ENCODE measurements at places on chromosomes 1 and 21. TPM values are rescaled to one million over a fixed set of nuclear protein-coding genes. Genes with fewer than 3 reads are reported as not detected.

Gene CRNN
- total RNA-seq: not detected

Gene OR2L5
- total RNA-seq: not detected

Gene FAM163A
- 7.0 TPM for total RNA-seq

Gene NUDT4B
- total RNA-seq: not detected

Gene AK2
- total RNA-seq: 169 TPM

Gene PCBP3
- total RNA-seq: 10.0 TPM

Gene ATF6
- 33.3 TPM for total RNA-seq

GRCh38 chr1:220353229-220354012 lies 81.2 kb upstream of the RAB3GAP2 start:
- no peak for DNase-seq

DNA sequence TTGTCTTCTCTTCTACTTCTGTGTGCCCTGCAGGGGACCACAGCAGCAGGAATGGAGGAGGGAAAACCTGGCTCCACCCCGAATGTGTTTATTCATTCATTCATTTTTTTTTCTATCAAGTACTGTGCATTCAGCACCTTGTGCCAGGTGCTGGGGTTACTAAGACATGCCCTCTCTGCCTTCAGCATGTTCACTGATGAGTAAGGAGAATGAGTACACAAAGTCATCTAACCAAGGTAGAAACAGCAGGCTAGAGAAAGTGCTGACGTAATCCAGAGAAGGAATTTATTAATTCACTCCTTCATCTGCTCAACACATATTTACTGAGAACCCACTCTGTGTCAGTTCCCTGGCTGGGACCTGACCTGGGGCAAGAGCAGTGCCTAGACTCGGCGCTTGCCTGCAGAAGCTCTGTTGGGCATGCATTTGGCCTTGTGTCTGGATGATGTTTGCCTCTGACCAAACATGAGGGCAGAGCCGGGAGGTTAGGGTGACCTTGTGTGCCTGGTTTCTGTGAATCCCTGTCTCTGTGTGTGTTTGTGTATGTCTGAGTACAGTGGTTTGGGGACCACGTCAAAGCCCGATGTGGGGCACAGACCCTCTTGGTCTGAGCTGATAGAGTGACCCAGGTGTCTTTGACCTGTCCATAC lies 3.3 kb upstream of the MYOG start:
- DNase-seq: no peak

- DNase-seq: no peak
Measured at GRCh38 chr1:210541680-210542358, 213.1 kb downstream of the HHAT start.

DNA sequence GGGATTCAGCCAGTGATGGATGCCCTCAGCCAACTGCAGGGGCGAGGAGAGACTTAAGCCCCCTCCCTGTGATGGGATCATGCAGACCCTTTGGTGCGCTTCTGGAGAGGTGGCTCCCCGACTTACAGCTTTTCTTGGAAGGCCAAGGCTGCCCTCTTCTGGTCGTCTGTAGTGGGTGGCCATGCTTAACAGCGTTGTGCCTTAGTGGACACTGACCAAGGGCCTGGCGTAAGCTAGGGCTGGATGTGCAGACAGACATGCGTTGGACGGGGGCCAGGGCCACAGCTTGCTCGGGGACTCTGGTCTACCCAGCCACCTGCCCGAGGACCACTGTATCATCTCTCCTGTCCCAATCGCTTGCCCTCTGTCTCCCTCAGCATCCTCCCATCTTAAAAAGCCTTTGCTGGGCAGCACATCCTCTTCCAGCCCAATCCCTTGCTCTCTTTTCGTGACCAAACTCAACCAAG lies 5.5 kb downstream of the AZIN2 start:
- peak; percentile 79 for DNase-seq

DNA sequence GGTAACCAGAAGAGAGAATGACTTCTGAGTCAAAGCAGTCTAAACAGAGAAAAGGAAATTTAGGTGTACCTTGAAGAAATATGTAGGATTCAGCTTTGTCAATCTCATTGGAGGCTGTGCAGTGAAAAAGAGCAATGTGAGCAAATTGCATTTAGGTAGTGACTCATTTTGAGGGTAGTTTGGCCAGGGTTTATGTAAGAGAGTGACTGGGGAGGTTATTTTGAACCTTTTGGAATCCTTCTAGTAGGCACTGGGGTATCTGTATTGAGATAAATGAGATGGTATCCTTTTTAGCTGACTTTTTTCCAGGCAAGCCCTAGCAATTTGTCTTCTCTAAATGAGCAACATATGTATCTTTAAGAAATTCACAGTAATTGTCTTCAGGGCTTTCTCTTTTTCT lies 95.9 kb downstream of the DISP1 start:
- no peak for DNase-seq

- DNase-seq: no peak
Measured at GRCh38 chr1:40768146-40768990, 15.2 kb upstream of the KCNQ4 start.

DNA sequence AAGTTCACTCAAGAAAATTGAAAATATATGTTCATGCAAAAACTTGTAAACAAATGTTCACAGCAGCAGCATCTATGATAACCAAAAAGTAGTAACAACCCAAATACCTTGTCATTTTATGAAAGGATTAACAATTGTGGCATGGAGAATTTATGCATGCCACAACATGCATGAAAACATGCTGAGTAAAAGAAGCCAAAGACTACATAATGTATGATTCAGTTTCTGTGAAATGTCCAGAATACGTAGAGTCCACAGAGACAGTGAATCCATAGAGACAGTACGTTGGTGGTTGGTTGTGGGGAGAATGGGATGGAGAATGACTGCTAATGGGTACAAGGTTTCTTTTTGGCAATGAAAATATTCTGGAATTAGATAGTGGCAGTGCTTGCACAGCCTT lies 148.7 kb downstream of the MAST2 start:
- DNase-seq: no peak

DNA sequence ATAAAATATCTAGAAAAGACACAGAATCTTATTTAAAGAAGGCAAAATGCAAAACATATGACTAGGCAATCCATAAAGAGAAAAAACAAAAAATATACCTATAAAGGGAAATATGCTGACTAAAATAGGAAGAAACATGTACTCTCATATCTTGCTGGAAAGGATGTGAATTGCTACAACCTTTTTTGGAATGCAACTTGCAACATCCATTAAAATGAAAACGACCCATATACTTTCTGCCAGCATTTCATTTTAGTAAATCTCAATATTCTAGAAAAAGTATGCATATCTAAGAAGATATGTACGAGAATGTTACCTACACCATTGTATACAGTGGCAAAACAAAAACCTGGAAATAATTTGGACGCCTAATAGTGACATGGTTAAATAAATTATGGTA lies 56.6 kb downstream of the EDEM3 start:
- no peak for DNase-seq

DNA sequence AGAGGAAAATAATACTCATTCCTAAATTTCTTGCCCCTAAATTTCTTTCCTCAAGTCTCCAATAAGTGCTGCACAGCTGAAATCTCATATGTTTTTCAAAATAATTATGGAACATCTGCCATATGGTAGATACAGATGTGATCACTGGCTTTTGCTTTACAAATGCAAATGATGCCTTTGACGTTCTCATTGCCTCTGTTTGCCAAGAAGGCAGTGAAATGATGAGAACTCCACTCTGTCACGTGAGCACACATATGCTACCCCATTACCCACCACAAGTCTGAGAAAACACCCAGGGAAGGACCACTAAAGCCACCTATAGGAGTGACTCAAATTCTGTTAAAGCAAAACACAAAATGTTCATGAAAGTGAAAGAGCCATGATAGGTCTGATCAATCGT lies 43.9 kb downstream of the DSCAM start:
- no peak for DNase-seq

GRCh38 chr21:45050797-45051489 lies 23.4 kb upstream of the ADARB1 start:
- no peak for DNase-seq

DNA sequence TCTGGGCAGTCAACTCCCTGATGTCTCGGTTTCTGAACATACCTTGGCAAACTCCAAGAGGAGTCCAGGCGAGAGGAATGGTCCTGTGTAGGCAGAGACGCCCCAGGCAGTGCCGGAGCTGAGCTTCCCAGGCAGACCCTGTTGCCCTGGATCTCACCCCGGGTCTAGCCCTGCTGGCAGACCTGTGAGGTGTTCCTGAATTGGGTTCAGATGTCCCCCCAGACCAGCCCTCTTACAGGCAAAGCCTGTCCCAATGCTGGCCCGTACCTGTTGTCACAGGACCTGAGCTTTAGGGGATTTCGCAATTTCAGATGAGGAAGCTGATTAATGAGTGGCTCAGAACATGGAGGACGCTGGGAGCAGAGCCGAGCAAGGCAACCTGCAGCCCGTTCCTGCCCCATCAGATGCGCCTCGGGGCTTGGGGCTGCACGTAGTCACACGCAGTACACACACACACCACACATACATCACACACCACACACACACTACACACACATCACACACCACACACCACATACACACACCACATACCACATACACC lies 38.5 kb upstream of the PDE9A start:
- no peak for DNase-seq
